Left kidney (tissue), 8 donors: ENCODE measurements at places on chromosomes 3 and 15.

DNA sequence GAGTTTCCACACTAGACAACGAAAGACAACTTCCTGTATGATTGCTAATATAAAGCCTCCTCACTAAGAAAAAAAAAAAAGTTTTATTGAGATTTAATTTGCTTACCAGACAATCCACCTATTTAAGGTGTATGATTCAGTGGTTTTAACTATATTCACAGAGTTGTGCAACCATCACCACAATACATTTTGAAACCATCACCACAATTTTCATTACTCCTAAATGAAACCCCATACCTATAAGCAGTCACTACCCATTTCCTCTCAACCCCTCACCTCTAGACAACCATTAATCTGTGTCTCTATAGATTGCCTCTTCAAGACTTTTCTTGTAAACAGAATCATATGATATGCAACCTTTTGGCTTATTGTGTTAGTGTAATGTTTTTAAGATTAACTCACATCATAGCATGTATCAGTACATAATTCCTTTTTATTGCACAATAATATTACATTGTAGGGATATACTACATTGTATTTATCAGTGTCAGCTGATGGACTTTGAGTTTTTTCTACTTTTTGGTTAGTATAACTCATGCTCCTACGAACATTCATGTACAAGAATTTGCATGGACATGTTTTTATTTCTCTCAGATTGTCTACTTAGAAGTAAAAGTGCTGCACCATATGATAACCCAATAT lies 339.7 kb downstream of the NLGN1 start:
- no peak for DNase-seq

DNA sequence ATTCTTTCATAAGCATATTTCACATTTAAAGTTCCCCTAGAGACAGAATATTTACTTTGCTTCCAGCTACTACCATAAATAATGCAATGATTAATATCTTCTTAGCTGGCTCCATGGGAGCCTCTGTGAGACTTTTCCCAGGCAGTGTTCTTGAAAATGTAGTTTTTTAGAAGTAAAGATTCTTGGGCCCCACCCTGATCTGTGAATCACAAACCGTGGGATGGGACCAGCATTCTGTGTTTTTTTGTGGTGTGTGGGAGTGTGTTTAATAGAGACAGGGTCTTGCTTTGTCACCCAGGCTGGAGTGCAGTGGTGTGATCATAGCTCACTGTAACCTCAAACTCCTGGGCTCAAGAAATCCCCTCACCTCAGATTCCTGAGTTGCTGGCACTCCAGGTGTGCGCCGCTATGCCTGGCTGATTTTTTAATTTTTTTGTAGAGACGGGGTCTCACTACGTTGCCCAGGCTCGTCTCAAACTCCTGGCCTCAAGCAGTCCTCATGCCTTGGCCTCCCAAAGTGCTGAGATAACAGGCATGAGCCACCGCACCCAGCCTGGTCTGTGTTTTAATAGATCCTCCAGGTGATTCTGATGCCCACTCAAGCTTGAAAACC lies 83.0 kb downstream of the KLHL25 start:
- no peak for DNase-seq

DNA sequence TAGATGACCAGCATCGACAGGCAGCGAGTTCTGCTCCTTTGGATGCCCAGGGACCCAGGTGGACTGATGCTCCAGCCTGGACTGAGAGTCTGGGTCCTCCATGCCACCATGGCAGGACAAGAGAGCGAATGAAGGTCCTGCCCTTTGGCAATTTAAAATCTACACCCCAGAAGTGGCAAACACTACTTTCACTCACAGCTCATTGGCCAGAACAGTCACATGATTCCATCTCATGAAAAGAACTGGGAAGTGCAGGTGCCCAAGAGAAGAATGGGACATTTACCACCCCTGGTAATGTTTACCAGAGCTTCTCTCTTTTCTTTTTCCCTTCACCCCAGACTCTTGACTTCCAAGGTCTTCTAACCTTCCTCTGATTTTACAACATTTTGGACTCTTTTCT lies 87.8 kb upstream of the SLCO3A1 start:
- no peak for DNase-seq

GRCh38 chr15:77044228-77045042 lies 26.5 kb downstream of the TSPAN3 start:
- DNase-seq = no peak

DNA sequence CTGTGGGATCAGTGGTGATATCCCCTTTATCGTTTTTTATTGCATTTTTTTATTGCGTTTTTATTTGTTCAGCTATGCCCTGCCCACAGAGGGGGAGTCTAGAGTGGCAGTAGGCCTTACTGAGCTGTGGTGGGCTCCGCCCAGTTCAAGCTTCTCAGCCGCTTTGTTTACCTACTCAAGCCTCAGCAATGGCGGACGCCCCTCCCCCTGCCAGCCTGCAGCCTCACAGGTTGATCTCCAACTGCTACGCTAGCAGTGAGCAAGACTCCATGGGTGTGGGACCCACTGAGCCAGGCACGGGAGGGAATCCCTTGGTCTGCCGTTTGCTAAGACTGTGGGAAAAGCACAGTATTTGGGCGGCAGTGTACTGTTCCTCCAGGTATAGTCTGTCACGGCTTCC lies 500.6 kb upstream of the MCTP2 start:
- DNase-seq = no peak

DNA sequence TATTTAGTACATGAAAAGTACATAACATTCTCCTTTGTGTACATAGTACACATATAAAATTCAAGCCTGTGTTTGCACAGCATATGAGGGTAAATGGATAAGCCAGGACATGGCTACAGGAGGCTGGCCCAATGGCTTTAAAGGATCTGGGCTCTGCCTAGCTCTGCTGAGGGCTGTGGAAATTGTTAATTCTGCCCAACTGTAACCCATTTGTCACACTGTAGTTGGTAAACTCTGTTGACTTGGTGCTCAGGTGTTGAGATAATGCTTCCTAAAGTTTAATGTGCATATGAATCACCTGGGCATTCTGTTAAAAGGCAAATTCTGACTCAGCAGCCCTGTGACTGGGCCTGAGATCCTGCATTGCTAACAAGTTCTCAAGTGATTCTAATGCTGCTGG lies 196.5 kb upstream of the ZPLD1 start:
- DNase-seq = no peak

GRCh38 chr15:37204692-37205091 lies 104.3 kb upstream of the MEIS2 start:
- peak; percentile 5 for DNase-seq

GRCh38 chr15:71349336-71349735 lies 234.1 kb downstream of the THSD4 start:
- DNase-seq = no peak

- no peak for DNase-seq
Measured at GRCh38 chr3:50873376-50874157, 198.8 kb downstream of the DOCK3 start.

DNA sequence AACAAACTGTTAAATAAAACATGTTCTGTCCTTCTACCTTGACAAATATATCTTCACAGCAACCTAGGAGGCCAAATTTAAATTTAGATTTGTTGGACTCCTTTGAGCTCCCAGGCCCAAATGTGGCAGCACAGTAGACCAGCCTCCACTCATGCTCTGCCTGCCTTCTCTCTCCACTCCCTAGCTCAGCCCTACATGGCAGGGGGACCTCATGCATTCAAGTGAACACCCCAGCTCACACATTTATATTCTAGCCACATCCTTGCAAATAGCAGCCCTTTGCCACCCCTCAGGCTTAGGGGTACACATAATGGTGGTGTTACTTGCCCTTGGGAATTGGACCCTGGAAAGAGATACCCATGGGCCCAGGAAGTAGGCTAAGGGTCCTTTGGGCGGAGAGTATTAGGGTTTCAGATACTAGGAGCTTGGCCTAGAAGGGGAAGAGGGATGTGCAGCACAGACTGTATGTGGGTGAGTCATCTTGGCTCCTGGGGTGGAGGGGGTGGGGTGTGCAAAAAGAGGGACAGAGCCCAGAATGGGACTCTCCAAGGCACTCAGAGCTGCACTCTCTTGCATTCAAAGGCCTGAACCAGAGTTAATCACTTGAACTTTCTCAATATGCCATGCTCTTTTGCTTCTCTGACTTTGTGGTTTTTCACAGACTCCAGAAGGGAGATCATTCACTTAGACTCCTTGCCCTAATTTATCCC lies 268.4 kb upstream of the ROPN1 start:
- DNase-seq = no peak

- no peak for DNase-seq
Measured at GRCh38 chr3:17755836-17756235, 13.4 kb upstream of the TBC1D5 start.

GRCh38 chr3:64355401-64355807 lies 130.1 kb upstream of the PRICKLE2 start:
- no peak for DNase-seq

GRCh38 chr3:58617338-58617761 lies 40.2 kb upstream of the FAM107A start:
- peak; percentile 82 for DNase-seq

DNA sequence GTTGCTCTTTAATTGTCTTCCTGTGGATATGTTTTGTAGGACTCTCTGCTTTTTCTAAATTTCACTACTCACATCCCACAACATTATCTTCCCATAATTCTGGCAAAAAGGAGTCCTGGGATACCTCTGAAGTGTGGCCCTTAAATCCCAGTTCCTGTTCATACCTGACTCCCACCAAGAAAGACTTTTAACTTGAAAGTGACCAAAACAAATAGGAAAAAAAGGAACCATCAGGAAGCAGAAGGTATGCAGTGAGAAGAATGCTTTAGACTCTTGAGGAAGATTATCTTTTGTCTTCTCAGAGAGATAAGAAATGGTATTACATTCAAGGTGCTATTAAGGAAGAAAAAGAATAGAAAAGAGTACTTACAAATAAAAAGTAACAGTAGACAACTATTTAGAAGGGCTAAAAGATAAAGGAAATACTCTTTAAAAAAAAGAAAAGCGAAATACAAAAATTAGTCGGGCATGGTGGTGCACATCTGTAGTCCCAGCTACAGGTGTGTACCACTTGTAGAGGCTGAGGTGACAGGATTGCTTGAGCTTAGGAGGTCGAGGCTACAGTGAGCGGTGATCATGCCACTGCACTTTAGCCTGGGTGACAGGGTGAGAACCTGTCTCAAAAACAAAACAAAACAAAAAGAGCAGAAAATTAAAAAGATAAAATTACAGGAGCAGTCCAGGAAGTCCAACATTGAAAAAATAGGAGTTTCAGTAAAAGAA lies 46.8 kb downstream of the PXK start:
- no peak for DNase-seq

- DNase-seq = no peak
Measured at GRCh38 chr15:25846377-25846776, 16.8 kb downstream of the ATP10A start.

DNA sequence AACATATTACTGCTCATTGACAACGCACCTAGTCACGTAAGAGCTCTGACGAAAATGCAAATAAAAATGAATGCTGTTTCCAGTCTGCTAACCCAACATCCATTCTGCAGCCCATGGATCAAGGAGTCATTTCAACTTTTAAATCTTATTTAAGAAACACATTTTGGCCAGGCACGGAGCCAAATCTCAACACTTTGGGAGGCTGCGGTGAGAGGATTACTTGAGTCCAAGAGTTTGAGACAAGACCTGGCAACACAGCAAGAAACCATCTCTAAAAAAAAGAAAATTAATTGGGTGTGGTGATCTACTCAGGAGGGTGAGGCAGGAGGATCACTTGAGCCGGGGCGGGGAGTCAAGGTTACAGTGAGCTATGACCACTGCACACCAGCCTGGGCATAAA lies 22.4 kb upstream of the TM4SF19 start:
- DNase-seq = no peak

DNA sequence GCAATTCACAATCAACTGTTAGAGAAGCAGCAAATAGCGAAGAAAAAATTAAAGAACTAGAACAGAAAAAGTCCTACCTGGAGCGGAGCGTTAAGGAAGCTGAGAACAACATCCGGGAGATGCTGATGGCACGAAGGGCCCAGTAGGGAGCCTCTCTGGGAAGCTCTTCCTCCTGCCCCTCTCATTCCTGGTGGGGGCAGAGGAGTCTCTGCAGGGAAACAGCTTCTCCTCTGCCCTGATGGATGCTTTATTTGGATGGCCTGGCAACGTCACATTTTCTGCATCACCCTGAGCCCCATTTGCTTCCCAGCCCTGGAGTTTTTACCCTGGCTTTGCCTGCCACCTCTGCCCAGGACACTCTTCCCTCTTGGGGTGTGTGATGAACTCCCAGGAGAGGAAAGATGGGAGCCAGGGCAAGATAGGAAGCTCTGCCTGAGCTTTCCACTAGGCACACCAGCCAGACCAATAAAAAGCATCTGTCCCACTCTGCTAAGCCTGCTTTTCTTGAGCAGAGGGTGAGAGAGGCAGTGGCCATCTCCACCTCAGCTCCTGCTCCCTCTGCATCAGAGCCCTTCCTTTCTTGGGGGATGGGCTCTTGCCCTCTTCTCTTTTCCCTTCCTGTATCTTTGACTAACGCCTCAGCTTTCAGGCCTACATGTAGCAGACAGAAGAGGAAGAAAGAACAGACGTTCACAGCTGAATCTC lies 39.4 kb downstream of the PPARG start:
- DNase-seq = no peak

DNA sequence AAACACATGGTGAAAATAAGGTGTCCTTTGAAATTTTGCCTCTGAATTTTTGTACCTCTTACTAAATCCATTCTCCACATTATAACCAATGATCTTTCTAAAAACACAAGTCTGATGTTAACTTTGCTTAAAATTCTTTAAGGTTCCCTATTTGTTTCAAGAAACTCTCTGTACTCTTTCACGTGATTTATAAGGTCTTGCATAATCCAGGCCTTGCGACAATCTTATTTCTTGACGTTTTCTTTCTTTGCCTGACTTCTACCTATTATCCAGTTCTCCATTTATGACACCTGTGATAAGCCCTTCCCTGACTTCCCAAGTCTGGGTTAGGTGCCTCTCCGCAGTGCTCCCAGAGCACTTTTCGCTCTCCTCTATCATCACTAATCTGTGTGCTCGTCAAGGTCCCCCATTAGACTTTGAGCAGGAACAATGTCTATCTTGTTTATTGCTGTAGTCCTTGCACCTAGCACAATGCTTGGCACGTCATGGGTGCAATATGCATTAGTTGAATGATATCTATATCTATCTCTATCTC lies 24.3 kb upstream of the KPNA1 start:
- DNase-seq = no peak

DNA sequence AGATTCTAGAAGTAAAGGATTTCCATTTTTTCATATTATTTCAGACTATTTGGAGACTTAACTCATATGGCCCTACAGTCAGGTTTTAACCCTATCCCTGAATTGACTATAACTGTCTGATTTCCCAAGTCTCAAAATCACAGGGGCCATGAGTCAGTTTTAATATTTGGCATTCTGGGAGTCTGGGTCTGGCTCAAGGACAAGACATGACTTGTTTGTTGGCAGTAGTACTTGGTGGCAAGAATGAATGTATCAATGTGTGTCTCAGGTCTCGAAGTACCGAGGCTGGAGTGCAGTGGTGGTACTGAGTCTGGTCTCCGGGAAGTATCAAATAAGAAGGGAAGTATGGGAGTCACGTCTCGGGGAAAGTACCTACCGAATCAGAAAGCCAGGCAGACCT lies 10.8 kb downstream of the UMPS start:
- DNase-seq = no peak
